Putamen (tissue), 1 donor: ENCODE measurements at places on chromosomes 16 and 17.

DNA sequence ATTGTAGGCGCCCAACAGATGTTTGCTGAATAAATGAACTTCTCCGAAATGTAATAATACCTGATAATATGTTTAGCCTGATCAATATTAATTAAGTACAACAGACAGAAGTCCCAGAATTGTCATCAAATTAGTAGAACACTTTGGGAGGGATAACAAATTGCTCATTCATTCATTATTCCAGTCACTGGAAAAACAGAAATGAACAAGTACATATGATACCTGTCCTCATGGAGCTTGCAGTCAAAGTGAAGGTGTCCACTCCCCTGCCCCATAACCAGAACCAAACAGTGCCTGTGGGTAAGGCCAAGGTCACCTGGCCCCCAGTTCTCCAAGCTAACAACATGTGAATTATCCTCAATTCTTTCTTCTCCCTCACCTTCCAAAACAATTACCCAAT lies 42.8 kb downstream of the MYO1D start:
- DNase-seq: no peak

DNA sequence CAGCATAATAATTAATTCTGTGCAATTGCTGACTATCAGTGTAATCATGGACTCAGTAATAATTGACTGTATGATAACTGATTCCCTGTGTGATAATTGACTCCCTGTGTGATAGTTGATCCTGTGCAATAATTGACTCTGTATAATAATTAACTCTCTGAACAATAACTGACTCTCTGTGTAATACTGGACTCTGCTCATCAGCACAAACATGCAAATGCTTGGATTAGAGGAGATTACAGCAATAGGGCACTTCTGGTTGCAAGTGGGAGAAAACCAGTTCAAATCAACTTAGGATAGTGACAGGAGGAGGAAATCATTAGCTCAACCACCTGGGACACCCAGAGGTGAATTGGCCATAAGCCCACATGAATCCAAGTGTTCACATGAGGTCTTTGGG lies 582.1 kb downstream of the RBFOX1 start:
- no peak for DNase-seq

GRCh38 chr17:34892461-34893249 lies 68.6 kb downstream of the CCT6B start:
- no peak for DNase-seq

DNA sequence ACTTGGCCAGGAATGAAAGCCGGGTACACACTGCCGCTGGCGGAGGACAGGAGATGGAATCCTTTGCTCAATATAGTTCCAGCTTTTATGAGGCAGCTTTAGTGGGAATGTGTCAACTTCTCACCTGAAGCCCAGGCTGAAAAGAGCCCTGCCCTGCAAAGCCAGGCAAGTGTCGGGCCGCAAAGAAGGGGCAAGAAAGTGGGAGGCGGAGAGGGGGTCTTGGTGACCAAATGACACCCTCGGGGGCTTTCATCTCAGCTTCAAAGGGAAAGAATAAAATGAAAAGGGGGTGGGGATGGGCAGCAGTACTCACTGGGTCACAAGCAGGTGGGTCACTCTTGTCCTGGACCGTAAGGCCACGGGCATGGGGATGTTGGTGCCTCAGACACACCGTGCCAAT lies 62.9 kb downstream of the C16orf95 start:
- no peak for DNase-seq

DNA sequence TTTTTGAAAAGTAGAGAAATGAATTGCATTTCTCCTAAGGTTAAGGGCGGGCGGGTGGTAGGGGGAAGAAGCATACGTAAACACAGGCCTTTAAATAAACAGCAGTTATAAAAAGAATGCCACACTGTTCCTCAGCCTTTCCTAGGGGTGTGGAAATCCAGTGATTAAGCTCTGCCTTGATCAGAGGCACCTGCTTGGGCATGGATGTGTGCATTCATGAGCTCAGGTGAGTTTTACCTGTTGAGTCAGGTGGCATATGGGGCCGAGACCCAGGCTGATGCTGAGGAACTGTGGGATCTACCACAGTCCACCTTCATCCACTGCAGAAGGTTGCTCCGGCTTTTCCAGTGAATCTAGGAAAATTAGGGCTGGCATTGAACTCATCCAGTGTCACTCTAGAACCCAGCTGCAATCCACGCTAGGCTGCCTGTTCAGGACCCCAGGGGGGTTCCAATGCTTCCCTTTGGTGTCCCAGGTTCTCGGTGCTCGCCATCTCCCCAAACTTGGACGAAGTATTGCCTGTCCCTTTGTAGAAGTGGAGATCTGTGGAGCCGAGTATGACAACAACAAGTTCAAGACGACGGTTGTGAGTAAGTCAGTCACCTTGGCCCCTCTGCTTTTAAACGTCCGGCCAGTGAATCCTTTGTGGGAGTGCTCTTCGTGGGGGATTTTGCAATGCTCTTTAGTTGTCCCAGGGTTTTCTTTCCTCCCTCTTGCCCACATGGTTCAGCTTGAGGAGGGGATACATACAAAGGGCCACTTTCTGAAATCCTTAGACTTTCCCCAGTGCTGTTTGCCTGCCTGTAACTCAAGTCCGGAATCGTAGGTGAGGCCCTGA lies 72.7 kb downstream of the SDR42E1 start:
- no peak for DNase-seq
